ENCODE measurements at places on chromosomes 1 and 21.

GRCh38 chr1:162645666-162646065 lies 13.4 kb downstream of the DDR2 start:
- no peak for DNase-seq

DNA sequence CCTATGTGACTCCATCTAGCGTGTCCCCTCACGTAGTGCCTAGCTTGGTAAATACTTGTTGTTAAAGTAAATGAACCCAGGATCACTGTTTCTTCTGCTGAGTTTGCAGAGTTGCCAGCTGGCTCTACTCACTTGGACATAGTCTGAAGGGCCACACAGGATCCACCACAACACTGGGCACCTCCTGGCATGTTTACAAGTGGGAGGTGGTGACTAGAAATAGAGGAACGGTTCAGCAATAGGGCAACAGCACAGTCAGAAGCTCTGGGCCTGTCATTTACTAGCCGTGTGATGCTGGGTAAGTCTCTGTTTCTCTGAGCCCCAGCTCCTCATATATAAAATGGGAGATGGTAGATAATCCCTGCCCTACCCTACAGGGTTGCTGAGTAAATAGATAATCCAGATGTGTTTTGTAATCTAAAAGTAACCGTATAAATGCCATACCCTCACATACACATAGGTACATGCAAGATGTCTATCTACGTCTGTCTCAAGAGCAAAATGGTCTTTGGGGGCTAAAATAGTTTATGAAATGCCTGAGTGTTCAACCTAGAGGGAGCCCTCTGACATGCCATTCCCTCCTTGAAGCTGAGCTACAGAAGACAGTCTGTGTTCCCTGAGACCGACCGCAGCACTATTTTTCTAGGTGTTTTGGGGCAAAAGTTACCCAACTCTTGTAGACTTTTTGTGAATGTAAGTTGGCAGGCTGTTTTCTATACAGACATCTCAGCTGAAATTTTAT lies 20.5 kb downstream of the RNF220 start:
- DNase-seq, result no peak

DNA sequence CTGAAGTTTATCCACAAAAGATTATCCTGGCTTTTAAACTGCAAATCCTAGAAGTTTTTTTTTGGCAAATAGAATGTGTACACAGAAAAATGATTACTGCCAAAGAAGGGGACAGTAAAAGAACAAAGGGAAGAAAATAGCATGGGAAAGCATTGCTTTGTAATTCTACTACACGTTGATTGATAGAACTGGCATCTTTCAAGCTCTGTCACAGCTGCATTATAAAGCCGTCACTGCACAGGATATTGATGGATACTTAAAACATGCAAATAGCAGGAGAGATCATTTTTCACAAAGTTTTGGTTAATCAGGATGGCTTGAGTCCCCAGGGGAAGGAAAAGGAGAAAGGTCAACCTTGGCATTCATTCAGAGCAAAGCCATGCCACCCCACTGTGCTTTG lies 183.7 kb upstream of the RRP15 start:
- DNase-seq, result no peak

DNA sequence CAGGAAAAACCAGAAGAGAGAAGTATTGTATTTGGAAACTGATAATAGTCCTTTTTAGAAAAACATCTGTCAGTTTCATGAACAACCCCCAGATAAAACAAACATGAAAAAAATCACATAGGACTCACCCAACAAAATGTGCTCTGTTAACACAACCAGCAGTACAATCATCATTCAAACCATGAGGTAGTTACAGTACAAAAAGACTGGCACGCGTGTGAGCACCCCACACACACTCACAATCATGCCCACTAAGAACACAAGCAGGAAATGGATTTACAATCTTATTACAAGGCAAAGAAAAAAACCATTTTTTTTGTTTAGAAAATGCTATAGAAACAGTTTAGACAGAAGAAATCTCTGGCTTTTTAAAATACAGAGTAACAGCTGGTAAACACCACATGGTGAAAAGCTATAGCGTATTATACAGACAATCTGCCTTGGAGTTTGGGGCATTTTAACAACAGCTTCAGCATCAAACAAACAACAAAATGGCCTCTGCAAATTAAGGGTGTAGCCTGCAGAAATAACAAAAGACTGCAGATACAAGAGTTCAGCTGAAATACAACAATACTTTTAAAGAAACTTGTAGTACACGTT lies 180.0 kb downstream of the CDC7 start:
- DNase-seq, result no peak

DNA sequence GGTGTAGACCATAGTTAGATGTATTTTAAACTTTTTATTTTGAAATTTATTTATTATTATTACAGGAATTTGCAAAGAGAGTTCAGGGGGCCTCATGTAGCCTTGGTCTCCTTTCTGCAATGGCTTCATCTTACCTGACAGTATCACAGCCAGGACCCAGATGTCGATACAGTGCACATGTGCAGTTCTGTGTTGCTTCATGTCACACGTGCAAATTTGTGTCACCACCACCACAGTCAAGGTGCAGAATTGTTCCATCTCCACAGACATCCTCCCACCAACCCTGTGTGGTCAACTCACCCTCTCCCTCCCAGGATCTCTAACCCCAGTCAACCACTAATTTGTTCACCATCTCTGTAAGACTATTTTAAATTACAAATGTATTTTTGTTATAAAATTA lies 184.5 kb downstream of the CAMTA1 start:
- DNase-seq, result no peak

GRCh38 chr1:242468784-242469183 lies 55.7 kb downstream of the PLD5 start:
- no peak for DNase-seq

- DNase-seq, result no peak
These were observed 53.8 kb upstream of the TARDBP start for GRCh38 chr1:10958614-10959013.

- DNase-seq, result no peak
These were observed 453.0 kb downstream of the NEGR1 start for GRCh38 chr1:71829346-71829745.

- no peak for DNase-seq
These were observed 472 bp upstream of the USP25 start for GRCh38 chr21:15729346-15729673.

Data from fibroblast of skin of scalp (primary cell).